ENCODE measurements at places on chromosomes 3 and 15.

DNA sequence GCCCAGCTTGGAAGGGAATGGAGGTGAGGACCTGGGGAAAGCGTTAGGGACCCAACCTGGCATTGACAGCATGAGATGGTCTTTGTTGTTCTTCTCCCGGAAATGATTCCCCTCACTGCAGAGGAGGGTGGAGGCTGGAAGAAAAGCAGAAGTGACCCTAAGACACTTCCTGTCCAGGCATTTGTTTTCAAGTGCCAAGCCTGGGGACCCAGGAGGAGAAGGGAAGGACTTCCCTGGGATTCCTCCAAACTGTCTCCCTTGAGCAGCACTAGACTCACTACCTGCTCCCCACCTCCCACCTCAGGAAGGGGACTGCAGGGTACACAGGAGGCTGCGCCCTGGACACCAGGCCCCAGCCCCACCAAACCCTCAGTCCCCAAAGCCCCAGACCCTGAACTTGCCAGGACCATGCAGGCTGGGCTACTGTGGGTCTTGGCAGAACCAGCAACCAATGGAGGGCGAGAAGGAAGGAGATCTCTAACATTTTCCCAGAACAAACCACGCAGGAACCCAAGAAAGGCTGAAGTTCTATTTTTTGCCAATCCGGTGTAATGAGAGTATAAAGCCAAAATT lies 9.8 kb upstream of the VIPR1 start:
- no peak for DNase-seq

DNA sequence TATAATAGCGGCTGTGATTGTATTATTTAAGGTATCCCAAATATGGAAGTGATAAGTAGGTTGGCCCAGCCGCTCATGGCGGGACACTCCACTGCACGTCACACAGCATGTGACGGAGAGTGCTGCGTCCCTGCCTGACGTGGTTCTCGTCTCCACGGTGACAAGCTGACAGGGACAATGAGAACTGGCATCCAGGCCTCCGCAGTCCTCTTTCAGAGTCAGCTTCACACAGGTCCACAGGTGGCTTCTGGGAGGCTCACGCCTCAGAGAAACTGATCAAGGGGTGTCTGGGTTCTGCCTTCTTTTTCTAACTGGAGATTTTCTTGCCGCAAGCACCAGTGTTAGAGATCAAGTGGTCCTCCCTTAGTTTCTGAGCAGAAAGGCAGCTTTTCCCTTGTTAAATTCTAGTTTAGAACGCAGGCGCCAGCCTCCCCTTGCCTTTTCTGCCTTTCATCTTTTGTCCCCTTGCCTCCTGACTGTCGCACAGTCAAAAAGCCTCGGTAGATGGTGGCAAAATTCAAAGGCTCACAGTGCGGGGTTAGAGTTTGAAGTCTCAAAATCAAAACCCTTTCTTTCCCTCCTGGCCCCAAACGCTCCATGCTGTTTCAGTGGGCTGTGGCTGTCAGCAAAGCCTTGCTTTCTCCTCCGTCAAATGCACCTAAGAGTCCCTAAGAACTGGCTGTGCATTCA lies 120.9 kb downstream of the ATP10A start:
- DNase-seq, result no peak

GRCh38 chr3:111610612-111611054 lies 15.5 kb upstream of the ZBED2 start:
- DNase-seq, result no peak

DNA sequence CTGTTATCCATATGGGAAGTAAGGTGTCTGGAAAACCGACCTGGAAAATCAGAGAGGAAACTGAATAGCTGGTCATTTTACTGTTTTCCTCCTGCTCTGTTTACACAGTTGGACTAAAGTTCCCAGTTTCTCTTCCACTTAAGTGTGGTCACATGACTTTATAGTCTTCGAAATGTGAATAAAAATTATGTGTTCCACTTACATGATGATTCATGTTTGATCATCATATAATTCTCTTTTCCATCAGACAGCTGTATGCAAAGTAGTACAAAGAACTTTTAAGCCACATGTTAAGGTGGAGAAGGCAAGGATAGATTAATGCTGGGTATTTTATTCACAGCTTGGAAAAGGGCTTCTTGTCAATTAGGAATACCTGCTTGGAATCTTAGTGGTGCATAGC lies 525.5 kb upstream of the BCHE start:
- DNase-seq, result no peak

- no peak for DNase-seq
Observed at GRCh38 chr15:41292521-41292920, 39.9 kb downstream of the OIP5 start.

- DNase-seq, result no peak
Observed at GRCh38 chr3:65856907-65857306, 181.8 kb downstream of the MAGI1 start.

- no peak for DNase-seq
Observed at GRCh38 chr3:194014756-194015155, 121.2 kb upstream of the HES1 start.

- DNase-seq, result no peak
Observed at GRCh38 chr3:101932326-101933068, 83.2 kb downstream of the NFKBIZ start.

DNA sequence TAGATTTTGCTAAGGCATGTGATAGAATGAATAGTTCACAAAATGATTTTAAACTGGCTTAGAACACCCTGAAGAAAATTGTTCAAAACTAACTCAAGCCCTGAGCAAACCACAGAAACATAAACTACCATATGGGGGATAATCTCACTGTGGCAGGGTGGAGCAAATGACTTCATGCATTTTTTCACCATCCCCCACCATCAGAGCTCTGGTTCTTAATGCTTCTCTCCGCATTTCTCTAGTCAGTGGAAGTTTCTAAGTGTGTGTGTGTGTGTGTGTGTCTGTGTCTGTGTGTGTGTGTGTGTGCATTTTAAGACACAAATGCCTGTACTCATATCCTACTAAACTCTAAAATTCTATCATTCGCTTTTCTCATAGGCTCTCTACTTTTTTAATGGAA lies 107.1 kb upstream of the PHLDB2 start:
- DNase-seq, result no peak

DNA sequence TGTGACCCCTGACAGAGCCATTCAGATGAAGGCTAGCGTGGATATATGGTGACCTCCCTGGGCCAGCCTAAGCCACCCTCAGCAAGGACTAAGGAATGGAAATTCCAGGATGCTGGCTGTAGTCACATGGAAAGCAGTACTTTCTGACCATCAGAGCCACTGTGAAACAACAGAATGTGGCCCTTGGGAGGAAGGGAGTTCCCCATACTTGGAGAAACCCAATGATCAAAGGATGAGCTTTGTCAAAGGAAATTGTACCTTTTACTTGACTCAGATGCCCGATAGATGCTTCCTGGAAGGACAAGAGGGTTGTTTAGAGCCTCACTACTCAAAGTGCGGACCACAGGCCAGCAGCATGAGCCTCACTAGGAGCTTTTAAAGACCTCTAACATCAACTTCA lies 484.5 kb upstream of the PROK2 start:
- no peak for DNase-seq

DNA sequence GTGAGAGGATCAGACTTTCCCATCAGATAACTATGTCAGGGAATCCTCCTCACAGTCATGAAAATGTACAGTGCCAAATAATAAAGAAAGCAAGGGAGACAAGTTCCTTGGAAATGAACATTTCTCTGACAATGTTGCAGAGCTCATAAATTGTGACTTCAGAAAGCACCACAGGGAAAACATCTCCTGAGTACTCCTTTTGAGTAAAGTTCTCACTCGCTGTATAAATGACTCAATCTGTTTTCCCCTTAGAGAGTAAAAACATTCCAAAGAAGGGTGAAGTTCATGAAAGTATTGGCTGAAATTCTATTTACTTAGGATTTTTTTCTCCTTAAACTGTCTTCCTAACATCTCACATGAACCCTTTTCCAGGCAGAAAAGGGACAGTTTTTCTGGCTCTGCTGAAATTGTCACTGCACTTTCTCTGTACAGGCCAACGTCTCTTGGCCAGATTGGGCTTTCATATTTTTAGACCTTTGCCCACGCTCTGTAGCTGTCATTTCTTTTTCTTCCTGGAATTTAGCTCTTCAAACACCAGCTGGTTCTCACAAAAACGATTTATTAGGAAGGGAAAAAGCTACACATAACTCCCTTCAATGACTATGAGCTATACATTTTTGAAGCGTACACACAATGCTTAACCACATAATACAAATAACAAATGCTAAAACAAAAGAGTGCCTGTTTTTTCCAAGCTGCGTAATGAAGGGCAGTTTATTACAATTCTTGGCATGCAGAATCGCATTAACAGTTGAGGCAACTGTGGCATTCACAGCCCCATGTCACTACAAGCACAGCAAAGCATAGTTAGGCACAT lies 216.1 kb downstream of the ATP8B4 start:
- DNase-seq, result no peak

- no peak for DNase-seq
Observed at GRCh38 chr15:37134244-37134643, 33.9 kb upstream of the MEIS2 start.

DNA sequence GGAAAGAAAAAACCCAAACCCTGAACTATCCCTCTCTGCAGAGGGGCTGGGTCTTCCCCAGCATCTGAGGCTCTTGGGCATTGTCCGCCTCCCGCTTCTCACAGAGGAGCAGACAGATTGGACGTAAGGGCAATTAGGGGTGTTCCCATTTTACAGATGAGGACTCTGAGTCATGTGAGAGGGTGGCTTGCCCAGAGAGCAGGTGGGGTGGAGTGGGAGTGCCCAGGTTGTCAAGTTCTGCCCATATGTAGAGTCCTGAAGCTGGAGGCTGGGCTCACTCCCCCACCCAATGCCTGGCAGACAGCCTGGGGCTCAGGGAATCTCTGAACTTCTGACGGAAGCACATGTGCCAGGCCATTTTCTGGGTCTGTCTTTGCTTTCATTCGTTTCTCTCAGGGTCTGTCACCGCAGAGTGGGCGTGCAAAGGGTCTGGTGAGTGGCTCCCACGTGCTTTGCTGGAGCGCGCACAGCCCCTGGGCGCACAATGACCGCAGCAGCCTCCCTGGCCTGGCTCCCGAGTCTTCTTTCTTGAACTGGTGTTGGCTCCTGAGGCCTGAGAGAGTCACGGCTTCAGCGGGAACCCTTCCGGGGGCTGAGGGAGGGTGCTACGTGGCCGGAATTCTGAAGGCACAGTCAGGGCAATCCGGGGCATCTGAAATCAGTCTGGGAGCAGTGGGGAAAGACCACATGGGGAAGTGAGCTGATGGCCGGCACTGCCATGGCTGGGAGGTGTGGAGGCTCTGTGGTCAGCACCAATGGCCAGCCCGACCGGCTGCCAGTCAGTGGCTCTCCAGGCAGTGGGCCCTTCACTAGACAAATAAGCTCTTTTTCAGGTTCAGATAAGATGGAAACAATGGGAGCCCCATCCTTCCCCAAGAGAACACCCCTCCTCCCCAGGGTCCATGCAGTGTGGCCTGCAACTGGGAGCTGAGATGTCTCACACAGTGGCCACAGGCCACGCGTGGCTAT lies 1.1 kb upstream of the TRPM1 start:
- no peak for DNase-seq

- DNase-seq, result no peak
Observed at GRCh38 chr3:186119499-186119898, 10.6 kb upstream of the ETV5 start.

- DNase-seq, result no peak
Observed at GRCh38 chr15:73952913-73953750, 26.9 kb downstream of the LOXL1 start.

DNA sequence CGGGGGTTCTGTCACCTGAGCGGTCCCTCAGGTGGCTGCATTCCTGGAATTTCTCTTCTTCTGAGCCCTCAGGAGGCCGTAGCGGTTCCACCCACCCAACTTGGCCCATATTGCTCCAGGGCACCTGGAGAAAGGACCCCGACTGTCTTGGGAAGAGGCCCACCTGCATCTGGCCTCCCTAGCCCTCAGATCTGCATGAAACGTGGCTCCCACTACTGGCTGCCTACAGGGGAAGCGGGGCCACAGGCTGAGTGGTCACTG lies 9.9 kb upstream of the ANPEP start:
- no peak for DNase-seq

GRCh38 chr3:66253790-66254620 lies 33.2 kb downstream of the SLC25A26 start:
- no peak for DNase-seq

DNA sequence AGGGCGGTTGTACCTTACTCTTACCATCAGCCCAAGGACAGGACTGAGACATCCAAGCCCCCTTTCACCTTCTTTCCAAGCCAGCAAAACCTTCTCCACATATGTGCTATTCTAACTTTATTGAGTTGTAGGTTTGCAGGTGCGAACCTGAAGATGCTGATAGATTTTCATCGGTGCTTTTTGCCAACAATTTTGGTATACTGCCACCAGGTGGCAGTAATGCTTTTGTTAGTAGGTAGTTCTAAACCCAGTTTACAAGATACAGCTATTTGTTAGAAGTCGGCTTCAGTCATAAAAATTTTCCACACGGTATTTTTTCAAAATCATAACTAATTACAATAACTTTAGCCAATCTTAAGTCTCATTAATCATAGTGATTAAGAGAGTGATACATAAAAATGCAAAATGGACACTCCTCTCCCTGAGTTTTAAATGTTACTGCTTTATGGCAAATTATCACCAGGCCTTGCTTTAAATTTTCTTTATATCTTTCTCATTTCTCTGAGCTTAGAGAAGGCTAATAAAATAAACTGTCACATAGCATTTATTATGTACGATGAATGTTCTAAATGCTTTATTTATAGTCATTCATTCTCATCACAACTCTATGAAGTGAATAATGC lies 636 bp downstream of the TBC1D21 start:
- no peak for DNase-seq

- DNase-seq, result no peak
Observed at GRCh38 chr3:187012609-187013051, 82.3 kb downstream of the ST6GAL1 start.

- no peak for DNase-seq
Observed at GRCh38 chr15:70912187-70912586, 19.6 kb downstream of the LRRC49 start.

- no peak for DNase-seq
Observed at GRCh38 chr3:73530022-73530396, 94.7 kb downstream of the PDZRN3 start.

DNA sequence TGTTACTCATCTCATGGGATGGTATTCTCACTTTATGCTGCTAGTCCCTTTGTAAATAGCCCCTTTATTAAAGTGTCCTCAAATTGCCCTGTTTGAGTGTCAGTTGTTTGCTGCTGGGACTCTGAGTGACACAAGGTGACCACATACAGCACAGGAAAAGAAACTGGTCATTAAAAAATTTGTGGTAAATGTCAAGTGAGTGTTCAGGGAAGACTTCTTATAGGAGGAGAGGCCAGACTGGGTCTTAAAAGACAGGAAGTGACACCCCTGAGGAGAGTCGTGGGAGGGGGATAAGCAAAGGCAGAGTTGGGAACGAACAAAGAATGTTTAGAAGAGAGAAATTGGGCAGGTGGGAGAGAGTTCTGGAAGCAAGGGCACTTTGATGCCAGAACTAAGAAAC lies 35.2 kb downstream of the CCR3 start:
- no peak for DNase-seq

DNA sequence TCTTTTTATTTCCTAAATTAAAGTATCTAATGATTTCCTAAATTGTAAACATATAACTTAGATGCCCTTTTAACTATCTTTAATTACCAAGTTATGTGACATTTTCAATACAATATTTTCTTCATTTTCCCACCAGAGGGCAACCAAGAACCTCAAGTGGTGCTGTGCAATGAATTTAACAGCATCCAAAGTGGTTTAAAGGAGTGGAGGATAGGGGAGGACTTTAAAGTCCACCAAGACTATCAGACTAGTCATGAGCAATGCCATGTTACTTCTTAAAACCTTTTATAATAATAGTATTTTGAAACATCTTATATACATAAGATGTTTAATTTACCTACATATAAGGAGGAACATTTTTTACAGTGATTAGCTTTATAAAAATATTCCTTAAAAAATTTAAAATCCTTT lies 74.4 kb downstream of the DLG1 start:
- DNase-seq, result no peak

Measured in head of caudate nucleus (tissue), 42 donors.